ENCODE measurements at places on chromosomes 5 and 9. TPM values are rescaled to one million over a fixed set of nuclear protein-coding genes. Genes with fewer than 3 reads are reported as not detected.
A peak's percentile ranks its signal among the peaks of the same experiment; 100 is the strongest.

DNA sequence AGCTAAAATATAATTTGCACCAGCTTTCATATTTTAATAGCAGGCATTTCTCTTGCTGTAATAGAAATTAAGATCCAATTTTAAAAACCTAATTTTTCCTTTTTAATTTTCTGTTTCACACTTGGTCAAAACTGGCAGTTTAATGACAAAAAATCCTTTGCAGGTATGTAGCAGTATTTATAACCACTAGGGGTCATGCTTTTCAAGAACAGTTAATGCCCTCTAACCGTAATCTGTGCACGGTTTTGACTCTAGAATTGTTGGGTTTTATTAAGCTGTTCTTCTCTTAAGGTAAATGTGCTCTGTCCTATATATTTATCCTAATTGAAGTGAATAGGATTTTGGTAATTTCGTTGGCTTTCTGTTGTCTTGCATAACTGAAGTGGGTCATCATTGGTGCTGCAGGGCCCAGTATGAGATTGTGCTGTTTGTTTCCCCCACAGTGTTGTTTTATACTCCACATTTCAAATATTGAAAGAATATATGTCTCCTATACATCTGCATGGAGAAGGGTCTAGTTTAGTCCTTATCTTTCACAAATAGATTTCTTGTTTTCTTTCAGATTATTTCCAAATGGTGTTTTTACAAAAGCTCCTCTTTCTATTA, 107.4 kb downstream of the SCAMP1 start:
- peaks cover 11% of the 10 kb centered on the region for H3K36me3 ChIP-seq
- H3K27me3 ChIP-seq = no peaks in the 10 kb centered on the region
- no peak overlapping the region for H3K27ac ChIP-seq
- peaks cover 5% of the 10 kb centered on the region for H3K4me1 ChIP-seq
- DNase-seq = no peak

DNA sequence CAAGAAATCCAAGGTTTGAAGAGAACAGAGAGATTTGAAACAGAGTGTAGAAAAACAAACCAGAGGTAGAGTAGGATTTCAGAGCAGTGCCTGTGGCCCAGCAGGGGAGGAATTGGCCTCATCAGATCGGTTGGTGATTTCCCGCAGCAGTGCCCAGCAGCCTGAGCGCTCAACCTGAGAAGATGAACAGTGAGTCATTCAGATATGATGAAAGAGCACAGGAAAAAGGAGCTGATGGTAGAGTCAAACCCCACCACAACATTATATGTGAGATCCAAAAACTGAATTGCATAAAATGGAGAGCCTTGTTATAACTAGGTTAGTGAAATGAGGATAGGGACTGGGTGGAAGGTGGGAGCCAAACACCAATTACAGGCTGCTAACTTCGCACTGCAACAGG, 248.9 kb downstream of the PIK3R1 start:
- H3K27ac ChIP-seq = no peak overlapping the region
- no peaks in the 10 kb centered on the region for H3K27me3 ChIP-seq
- no peak overlapping the region for H3K4me3 ChIP-seq
- peaks cover 11% of the 10 kb centered on the region for H3K4me1 ChIP-seq
- no peak for DNase-seq

STPG3 gene
- 0.58 TPM for total RNA-seq

ZFP2 gene
- total RNA-seq = 0.80 TPM

DNA sequence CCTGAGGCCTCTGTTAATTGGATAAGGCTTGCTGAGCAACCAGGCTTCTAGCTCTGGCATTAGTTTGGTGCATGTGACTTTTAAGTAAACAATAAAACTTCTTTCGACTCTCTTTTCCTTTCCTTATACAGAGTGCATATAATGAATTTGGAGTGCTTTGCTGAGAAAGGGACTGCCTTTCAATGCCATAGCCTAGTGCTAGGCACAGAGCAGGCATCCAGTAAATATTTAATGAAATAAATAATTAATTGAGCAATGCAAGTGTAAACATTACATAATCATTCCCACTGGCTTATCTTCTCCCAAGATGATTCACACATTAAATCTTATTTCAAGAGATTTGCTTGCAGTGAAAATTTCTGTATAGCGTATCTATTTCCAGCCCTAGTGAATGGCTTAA, 74.1 kb downstream of the NMUR2 start:
- no peaks in the 10 kb centered on the region for H3K36me3 ChIP-seq
- peaks cover 4% of the 10 kb centered on the region for H3K4me1 ChIP-seq
- DNase-seq = no peak
- H3K4me3 ChIP-seq = no peak overlapping the region
- no peaks in the 10 kb centered on the region for H3K27me3 ChIP-seq

PCDHGB3 gene
- total RNA-seq = 6.3 TPM

DNA sequence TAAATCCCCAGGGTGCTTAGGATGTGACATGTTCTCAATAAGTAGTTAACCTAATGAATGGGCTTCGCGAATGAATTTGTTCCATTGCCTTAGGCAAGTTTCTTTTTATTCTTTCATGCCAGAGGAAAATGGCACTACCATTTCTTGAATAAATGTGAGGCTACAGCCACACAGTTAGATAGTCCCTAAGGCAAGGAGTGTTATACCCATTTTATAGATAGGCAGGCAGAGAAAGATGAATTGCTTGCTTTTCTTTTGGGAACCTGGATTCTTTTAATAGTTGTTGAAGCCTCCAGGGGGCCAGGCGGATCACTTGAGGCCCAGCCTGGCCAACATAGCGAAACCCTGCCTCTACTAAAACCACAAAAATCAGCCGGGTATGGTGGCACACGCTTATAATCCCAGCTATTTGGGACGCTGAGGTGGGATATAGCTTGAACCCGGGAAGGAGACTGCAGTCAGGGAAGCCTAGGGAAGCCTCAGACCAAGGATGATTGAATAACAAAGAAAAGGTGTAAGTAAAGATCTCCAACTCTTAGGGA, 943 bp downstream of the NOP16 start:
- H3K4me1 ChIP-seq = peaks cover 42% of the 10 kb centered on the region
- no peaks in the 10 kb centered on the region for H3K27me3 ChIP-seq
- H3K4me3 ChIP-seq = peak overlapping the region; percentile 87
- DNase-seq = no peak

GRCh38 chr9:129442803-129443511, 177.9 kb downstream of the C9orf50 start:
- H3K4me1 ChIP-seq = peaks cover 8% of the 10 kb centered on the region
- no peak for DNase-seq
- no peak overlapping the region for H3K27ac ChIP-seq
- H3K4me3 ChIP-seq = no peak overlapping the region
- peaks cover 8% of the 10 kb centered on the region for H3K27me3 ChIP-seq

TMEM215 gene
- total RNA-seq = not detected

- DNase-seq = no peak
- H3K4me3 ChIP-seq = peak overlapping the region; percentile 81
- peaks cover 36% of the 10 kb centered on the region for H3K4me1 ChIP-seq
- no peaks in the 10 kb centered on the region for H3K27me3 ChIP-seq
Measured at GRCh38 chr9:136363949-136364748, 605 bp upstream of the DNLZ start.

- H3K4me3 ChIP-seq = no peak overlapping the region
- no peak overlapping the region for H3K27ac ChIP-seq
- H3K4me1 ChIP-seq = no peaks in the 10 kb centered on the region
- H3K27me3 ChIP-seq = no peaks in the 10 kb centered on the region
- H3K36me3 ChIP-seq = no peaks in the 10 kb centered on the region
- DNase-seq = no peak
Measured at GRCh38 chr5:31581498-31582099, 49.5 kb downstream of the C5orf22 start.

NSD1 gene
- total RNA-seq = 40.8 TPM

- no peak overlapping the region for H3K4me3 ChIP-seq
- H3K27me3 ChIP-seq = no peaks in the 10 kb centered on the region
- no peaks in the 10 kb centered on the region for H3K4me1 ChIP-seq
Measured at GRCh38 chr5:11251247-11251646, 490.2 kb upstream of the DAP start.

GRCh38 chr9:650362-650761, 191.1 kb upstream of the DMRT1 start:
- peak overlapping the region; percentile 6 for H3K4me3 ChIP-seq
- no peaks in the 10 kb centered on the region for H3K36me3 ChIP-seq
- H3K27ac ChIP-seq = peak overlapping the region; percentile 83
- no peak for DNase-seq

MAP1B gene
- 73.2 TPM for total RNA-seq

- H3K36me3 ChIP-seq = peaks cover 5% of the 10 kb centered on the region
- DNase-seq = no peak
- peaks cover 52% of the 10 kb centered on the region for H3K27me3 ChIP-seq
Measured at GRCh38 chr9:133428617-133429101, 6.5 kb downstream of the ADAMTS13 start.

- H3K36me3 ChIP-seq = no peaks in the 10 kb centered on the region
- no peaks in the 10 kb centered on the region for H3K27me3 ChIP-seq
- peak; percentile 70 for DNase-seq
- H3K4me3 ChIP-seq = peak overlapping the region; percentile 9
- H3K4me1 ChIP-seq = peaks cover 100% of the 10 kb centered on the region
Measured at GRCh38 chr5:132426525-132427138, 57.1 kb downstream of the SLC22A5 start.

DNA sequence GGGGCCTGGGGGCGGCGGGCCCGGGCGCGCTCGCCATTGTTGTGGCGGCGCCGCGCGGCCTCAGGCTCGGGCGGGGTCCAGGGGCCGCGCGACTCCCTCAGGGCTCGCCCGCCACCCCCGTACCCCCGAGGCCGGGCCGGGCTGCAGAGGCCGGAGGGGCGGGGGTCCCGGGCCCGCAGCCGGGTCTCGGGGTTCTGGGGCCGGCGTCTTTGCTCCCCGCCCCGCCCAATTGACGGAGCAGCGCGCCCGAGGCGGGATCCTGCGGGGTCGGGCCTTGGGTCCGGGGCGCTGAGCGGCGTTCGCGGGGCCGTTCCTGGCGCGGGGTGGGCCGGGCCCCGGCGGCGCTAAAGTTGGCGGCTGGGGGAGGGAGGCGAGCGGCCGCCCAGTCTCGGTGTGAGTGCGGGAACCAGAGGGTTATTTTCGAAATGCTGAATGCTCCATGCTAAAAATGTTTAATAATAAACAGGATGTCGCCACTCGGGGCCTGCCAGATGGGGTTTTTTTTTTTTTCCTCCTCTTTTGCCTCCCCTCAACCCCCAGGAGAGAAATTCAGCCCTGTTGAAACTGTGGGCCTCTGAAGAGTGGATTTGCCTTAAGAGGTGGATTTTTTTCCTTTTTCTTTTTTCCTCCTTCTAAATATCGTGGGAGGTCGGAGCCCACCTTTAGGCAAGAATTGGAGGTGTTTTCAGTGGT, 724 bp downstream of the PRRC2B start:
- peak overlapping the region; percentile 98 for H3K27ac ChIP-seq
- peak overlapping the region; percentile 83 for H3K4me3 ChIP-seq
- peaks cover 60% of the 10 kb centered on the region for H3K4me1 ChIP-seq
- peak; percentile 57 for DNase-seq
- no peaks in the 10 kb centered on the region for H3K36me3 ChIP-seq
- no peaks in the 10 kb centered on the region for H3K27me3 ChIP-seq

GRCh38 chr5:23026252-23027170, 173.4 kb upstream of the CDH12 start:
- peak overlapping the region; percentile 83 for H3K27ac ChIP-seq
- no peaks in the 10 kb centered on the region for H3K36me3 ChIP-seq
- peaks cover 21% of the 10 kb centered on the region for H3K4me1 ChIP-seq

GPR150 gene
- total RNA-seq = 0.14 TPM

- H3K27ac ChIP-seq = no peak overlapping the region
- no peaks in the 10 kb centered on the region for H3K27me3 ChIP-seq
- H3K4me3 ChIP-seq = no peak overlapping the region
- no peaks in the 10 kb centered on the region for H3K36me3 ChIP-seq
Measured at GRCh38 chr5:122447879-122448278, 135.8 kb downstream of the SNCAIP start.

DNA sequence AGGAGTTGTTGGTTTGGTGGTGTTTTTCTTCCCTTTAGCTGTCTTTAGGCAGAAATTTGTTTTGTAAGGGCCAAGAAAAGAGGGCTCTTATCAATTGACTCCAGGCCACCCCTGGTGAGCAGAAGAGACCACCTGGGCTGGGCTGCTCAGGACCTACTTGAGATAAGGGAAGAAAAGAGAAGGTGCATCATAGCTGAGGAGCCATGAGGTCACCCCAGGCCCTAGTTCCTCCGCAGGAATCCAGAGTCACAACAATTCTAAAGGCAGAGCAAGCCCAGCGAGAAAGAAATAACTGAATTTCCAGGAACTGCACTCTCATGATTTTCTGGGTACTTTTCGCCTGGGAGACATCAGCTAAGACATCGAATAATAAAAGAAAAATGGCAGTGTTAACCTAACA, 34.9 kb downstream of the RFK start:
- H3K4me1 ChIP-seq = no peaks in the 10 kb centered on the region
- H3K27ac ChIP-seq = no peak overlapping the region
- no peaks in the 10 kb centered on the region for H3K36me3 ChIP-seq
- no peaks in the 10 kb centered on the region for H3K27me3 ChIP-seq
- DNase-seq = no peak

- H3K27ac ChIP-seq = no peak overlapping the region
- no peak for DNase-seq
- H3K4me3 ChIP-seq = no peak overlapping the region
- H3K36me3 ChIP-seq = no peaks in the 10 kb centered on the region
Measured at GRCh38 chr5:55742778-55743177, 4.9 kb downstream of the DDX4 start.

CNTNAP3 gene
- 9.9 TPM for total RNA-seq

DNA sequence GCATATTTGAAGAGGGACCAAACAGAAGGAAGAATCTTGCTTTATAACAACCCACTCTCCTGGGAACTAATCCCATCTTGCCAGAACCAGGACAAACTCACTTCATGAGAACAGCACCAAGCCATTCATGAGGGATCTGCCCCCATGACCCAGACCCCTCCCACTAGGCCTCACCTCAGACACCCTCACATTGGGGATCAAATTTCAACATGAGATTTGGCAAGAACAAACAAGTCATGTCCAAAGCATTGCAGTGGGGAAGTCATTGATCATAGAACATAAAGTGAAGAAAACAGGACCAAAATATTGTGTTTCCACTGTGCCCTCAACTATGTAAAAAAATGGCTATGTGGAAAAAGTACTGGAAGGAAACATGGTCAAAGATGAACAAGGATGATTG, 43.9 kb downstream of the MAP1B start:
- peaks cover 68% of the 10 kb centered on the region for H3K4me1 ChIP-seq
- peak overlapping the region; percentile 67 for H3K27ac ChIP-seq
- no peaks in the 10 kb centered on the region for H3K27me3 ChIP-seq
- no peak overlapping the region for H3K4me3 ChIP-seq
- no peak for DNase-seq

GRCh38 chr5:1168796-1169195, 32.6 kb upstream of the SLC6A19 start:
- H3K27ac ChIP-seq = no peak overlapping the region
- H3K27me3 ChIP-seq = peaks cover 4% of the 10 kb centered on the region
- H3K4me3 ChIP-seq = no peak overlapping the region

DNA sequence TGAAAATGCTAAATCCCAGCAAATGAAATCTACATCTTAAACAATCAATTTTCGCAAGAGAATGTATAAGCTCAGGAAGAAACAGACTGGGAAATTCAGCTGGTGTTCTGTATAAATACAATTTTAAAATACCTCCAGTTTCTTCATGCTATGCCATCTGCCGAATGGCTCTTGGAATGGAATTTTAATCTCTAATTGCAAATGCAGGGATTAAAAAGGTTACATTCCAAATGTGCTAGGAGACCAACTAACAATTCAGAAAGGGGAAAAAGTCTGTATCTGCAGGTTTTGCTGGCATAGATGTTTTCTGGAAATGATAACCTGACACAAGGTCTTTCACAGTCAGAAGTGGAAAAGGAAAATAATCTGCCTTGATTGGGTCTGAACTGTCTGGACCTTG, 379.7 kb downstream of the MAT2B start:
- H3K4me3 ChIP-seq = no peak overlapping the region
- H3K36me3 ChIP-seq = no peaks in the 10 kb centered on the region
- H3K4me1 ChIP-seq = no peaks in the 10 kb centered on the region
- H3K27me3 ChIP-seq = no peaks in the 10 kb centered on the region
